ENCODE measurements at places on chromosomes 11 and 22.

DNA sequence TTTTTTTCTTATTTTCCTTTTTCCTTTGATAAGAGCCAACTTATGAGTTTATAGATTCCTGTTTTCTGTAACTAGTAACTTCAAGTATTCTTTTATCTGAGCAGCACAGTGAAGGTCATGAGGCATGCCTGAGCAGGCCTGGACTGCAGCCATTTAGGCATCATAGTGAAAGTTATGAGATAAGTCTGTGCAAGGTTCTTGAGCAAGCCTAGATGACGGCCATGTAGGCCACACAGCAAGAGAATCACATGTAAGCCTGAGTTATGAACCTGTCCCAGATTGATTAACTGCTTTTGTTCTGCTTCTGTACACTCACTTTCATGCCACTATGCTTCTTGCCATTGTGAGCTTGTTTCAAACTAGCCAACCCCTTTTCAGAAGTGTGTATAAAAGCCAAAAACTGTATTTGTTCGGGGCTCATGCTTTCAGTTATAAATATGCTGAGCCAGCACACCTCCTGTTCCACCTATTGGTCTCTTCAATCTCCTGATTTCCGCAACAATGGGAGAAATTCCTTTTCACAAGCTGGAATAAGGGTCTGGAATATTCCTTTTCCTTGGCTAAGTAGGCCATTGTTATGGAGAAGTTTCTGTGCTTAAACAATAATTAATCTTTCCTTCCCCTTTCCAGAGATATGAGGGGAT lies 745.7 kb downstream of the FAM181B start:
- no peak for DNase-seq

DNA sequence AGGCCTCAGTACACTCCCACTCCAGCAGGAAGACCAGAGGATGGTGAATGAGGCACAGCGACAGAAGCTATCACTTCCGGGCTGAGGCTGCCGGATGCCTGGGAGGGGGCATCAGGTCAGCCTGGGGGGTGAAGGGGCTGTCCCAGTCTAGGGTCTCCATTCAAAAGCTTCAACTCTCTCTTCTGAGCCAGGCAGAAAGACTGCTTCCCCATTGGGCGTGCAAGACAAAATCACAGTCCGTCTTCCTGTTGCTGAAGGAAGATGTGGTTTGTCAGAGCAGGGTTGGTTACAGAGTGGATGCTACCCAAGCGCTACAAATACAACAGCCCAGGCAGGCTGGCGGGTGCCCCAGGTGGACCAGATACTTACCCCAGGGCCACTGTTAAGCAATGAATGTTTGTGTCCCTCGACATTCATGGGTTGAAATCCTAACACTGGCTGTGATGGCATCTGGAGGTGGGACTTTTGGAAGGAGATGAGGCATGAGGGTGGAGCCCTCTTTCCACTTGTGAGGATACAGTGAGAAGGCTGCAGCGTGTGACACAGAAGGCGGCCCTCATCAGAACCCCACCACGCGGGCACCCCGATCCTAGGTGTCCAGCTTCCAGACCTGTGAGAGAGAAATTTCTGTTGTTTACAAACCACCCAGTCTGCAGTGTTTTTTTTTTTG lies 12.0 kb downstream of the UPK3A start:
- DNase-seq = no peak

GRCh38 chr22:23787600-23787896 lies 782 bp downstream of the SMARCB1 start:
- no peak for DNase-seq

GRCh38 chr11:63639199-63639832 lies 25.1 kb upstream of the PLAAT3 start:
- no peak for DNase-seq

DNA sequence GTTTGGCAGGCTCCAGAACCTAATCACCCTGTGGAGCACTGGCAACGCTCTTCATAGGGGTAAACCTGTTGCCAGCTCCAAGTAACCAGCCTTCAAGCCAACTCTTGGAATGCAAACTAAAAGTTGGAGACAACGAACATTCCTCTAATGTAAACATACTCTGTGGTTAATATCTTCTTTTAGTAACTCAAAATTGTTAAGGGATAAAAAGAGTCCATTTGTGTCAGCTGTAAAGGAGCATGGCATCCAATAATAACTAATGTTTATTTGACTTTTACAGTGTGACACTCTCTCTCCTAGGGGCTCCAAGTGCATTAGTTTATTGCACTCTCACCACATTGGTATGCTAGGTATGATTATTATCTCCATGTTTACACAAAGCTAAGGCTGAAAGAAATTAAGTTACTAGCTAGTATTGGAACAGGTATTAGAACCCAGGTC lies 31.0 kb upstream of the AMOTL1 start:
- no peak for DNase-seq

DNA sequence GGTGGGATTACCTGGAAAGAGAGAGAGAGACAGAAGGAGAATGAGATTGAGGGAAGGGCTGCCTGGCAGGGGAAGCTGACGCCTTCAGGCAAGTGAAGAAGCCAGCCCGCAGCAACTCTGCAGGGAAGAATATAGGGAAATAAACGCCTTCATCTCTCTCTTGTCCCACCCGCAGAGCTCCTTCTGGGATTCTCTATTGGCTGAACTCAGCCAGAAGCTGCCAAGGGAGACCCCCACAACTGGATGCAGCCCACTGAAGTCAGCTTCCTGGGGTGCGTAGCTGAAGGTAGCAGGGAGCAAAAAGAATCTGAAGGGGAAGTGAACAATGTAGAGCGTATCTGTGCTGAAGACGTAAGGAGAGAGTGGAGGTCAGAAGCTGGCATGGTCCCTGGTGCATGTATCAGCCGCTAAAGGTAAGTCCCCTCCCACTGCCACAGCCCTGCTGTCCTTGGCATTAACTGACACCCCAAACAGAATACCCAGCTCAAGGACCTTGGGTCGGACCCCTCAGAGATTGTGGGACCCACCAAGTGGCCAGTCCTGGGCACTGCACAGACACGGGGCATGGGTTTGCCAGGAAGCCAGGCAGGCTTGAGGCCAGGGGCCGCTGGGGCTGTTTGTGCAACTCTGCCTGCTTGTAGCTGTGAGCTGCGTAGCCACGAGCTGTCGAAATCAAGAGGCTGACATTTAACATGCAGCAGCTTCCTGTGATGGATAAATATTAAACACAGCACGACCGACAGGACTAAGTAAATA lies 469.9 kb downstream of the MN1 start:
- DNase-seq = no peak

DNA sequence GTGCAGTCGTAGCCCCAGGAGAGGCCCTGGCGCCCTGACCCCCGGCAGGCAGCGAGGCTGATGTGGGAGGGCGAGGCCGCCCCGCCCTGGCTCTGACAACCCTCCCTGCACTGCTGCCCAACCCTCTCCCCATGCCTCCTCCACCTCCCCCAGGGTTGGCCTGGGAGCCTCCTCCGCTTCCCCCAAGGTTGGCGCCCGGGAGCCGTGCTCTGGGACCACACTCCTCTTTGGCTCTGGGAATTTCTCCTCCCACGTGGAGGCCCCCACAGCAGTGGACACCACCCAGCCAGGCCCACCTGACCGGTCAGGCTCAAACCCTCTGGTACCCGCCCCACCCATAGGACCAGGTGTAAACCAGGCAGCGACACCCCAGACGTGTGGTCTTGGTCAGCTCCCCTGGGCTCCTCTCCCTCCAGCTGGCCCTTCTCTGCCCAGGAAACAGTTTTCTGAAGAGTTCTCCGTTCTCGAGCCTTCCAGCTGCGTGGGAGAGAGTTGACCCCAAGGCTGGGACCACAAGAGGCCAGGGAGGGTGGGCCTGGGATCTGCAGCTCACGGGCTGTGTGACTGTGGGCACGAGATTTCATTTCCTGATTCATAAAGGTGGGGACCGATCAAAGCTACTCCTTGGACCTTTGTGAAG lies 39.5 kb upstream of the BRSK2 start:
- no peak for DNase-seq

GRCh38 chr11:41988951-41989572 lies 529.6 kb upstream of the LRRC4C start:
- no peak for DNase-seq

GRCh38 chr11:61713906-61714305 lies 33.7 kb downstream of the DAGLA start:
- DNase-seq = no peak

DNA sequence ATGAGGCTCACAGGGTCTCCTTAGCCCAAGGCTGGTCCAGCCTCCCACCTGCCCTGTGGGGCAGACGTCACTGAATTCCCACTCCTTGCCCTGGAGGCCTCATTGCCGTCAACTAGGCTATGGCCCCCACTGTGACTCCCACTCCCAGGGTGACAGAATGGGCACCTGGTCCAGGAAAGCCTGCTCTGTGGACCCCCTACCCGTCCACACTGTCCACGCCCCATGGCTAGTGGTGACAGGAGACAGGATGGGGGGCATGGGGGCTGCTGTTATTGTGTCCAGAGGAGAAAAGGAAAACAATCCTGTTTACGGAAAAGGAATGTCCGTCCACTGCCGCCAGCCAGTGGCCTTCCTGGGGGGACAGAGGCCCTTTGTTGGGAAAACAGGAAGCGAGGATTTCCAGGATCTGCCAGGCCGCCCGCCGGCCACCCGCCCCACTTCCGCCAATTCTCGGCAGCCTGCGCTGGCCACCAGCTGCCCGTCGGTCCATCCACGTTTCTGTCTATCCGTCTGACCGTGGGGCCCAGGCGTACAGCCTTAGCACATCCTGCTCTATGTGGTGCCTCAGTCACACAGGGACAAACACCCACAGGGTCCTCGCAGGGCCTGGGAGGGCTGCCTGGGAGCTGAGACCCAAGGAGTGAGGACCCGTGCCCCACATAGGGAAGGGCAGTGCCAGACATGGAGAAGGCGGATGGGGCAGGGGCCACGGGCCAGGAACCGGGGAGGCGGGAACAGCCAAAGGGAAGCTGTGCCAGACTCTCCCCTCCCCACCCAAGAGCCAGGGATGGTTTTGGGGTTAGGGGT lies 19.5 kb downstream of the CRELD2 start:
- DNase-seq = no peak

GRCh38 chr11:68993546-68993945 lies 12.8 kb upstream of the MRGPRD start:
- DNase-seq = no peak

DNA sequence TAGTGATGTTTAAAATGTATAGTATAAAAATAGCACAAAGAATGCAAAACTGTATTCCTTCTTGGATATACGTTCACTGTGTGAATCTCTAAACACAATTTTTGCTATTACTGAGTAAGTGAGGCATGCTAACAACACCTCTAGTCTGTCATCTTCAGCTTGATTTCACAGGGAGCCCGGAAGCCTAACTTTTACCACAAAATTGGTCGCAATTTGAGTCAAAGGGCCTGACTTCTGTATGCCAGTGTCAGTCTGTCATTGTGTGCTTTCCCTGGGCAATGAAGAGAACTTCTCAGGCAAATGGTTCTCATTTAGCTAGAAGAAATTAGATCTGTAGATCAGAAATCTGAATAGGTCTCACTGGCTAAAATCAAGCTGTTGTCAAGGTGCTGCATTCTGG lies 1059.5 kb downstream of the FAM181B start:
- no peak for DNase-seq

DNA sequence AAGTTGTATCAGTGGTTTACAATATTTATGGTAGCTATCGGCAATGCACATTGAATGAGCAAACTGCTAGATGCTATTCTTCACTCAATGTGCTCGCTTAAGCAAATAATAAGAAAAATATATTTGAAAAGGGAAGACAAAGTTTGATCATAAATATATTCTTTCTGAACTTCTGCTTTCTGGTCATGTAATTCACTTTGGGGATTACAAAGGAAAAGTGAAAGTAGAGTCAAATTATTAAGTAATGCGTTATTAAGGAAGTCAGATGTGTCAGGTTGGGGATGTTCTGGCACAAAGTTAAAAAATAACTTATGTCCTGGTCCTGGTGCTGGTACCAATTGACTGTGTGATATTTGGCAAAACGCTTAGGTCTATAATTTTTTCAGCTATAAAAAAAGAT lies 98.0 kb upstream of the TRIM77 start:
- DNase-seq = no peak

DNA sequence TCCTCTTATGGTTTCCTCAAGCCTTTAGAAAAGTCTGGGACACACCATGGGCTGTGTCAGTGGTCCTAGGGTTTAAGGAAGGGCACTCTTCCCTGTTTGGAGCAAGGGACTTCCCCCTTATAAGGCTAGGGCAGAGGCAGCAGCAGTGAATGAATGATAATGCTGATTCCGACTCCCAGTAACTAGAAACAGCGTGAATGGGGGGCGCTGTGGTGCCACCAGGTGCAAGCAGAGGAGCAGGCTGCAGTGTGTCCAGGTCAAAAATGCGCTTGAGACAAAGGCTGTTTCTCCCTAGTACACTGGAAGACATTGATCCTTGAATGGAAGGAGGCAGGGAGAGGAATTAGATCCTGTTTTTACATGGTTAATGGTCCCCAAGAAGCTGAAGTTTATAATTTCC lies 11.6 kb upstream of the RIC3 start:
- DNase-seq = no peak

- DNase-seq = no peak
These were observed 24.1 kb downstream of the DCPS start for GRCh38 chr11:126328001-126328390.

GRCh38 chr22:30028731-30029130 lies 51.5 kb upstream of the HORMAD2 start:
- DNase-seq = no peak

GRCh38 chr22:19214078-19214473 lies 35.5 kb upstream of the SLC25A1 start:
- no peak for DNase-seq

GRCh38 chr11:33320814-33321330 lies 63.7 kb downstream of the HIPK3 start:
- no peak for DNase-seq

DNA sequence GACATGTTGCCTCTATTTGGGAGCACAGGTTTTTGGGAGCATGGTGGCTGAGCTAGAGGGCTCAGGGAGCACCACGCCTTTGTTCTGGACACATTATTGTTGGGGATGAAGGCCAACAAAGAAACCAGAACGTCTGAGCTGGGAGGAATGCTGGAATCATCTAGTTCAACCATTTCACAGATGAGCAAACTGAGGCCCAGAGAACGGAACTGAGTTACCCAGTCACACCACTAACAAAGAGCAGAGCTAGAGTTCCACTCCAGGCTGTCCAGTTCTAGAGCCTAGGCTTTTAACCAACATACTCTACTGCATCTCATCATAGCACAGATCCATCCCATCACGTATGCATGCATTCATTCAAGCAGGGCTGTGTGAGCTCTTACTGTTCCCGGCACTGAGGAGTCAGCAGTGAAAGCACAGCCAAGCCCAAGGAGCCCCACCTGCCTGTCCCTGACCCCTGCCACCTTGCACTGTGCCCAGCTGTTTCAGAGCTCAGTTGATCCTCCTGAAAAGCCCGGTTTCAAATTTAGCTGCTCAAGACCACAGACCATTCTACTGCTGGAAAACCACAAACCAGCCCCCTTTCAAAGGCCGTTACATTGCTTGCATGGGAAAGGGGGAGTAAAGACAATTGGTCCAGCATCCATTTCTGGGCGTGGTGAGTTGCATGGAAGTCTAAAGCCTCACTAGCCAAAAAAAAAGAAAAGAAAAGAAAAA lies 16.9 kb upstream of the TCF20 start:
- DNase-seq = no peak

- DNase-seq = no peak
These were observed 22.8 kb downstream of the SLC5A4 start for GRCh38 chr22:32232191-32232830.
